ENCODE measurements at places on chromosomes 1 and 21. TPM values are rescaled to one million over a fixed set of nuclear protein-coding genes. Genes with fewer than 3 reads are reported as not detected.

DNA sequence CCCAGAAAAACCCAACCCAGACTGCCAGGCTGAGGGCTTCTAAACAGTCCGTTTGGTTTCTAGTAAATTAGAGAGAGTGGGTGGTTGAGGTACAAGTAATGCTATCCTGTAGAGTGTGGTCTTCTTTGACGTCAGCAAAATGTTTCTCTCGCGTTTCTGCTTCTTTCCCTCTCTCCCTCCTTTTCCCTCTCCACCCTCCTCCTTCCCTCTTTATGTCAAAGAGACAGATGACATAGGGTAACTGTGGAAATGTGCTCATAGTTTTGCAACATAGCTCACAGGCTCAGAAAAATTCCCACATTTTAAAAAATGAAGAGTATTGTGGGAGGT, 158.3 kb downstream of the TOMM20 start:
- peak; percentile 81 for DNase-seq

Gene PAPPA2
- total RNA-seq: under 0.01 TPM

Gene TBX19
- 0.29 TPM for total RNA-seq

GRCh38 chr21:33975548-33976081, 60.0 kb upstream of the ATP5PO start:
- peak; percentile 67 for DNase-seq

Gene B3GALT2
- 0.96 TPM for total RNA-seq

GRCh38 chr1:109905491-109905890, 5.2 kb upstream of the CSF1 start:
- DNase-seq: no peak

Gene OTUD3
- 3.1 TPM for total RNA-seq

Gene LRRC41
- 60.8 TPM for total RNA-seq

GRCh38 chr21:43771698-43772424, 4.2 kb downstream of the CSTB start:
- DNase-seq: peak; percentile 31

Gene UCK2
- 112 TPM for total RNA-seq

DNA sequence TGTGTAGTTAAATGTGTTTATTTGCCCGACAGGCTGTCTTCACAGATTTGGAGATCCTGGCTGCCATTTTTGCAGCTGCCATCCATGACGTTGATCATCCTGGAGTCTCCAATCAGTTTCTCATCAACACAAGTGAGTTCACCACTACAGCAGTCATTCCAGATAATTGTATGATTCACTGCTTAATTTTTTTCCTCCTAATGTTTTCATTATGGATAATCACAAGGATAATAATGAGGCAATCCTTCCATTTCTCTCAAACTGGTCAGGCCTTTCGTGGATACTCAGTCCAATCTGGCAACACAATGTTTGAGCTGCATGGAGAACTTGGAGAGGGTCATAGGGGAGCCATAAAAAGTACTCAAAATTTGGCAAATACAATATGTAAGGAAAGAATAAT, 168.3 kb upstream of the SGIP1 start:
- no peak for DNase-seq

DNA sequence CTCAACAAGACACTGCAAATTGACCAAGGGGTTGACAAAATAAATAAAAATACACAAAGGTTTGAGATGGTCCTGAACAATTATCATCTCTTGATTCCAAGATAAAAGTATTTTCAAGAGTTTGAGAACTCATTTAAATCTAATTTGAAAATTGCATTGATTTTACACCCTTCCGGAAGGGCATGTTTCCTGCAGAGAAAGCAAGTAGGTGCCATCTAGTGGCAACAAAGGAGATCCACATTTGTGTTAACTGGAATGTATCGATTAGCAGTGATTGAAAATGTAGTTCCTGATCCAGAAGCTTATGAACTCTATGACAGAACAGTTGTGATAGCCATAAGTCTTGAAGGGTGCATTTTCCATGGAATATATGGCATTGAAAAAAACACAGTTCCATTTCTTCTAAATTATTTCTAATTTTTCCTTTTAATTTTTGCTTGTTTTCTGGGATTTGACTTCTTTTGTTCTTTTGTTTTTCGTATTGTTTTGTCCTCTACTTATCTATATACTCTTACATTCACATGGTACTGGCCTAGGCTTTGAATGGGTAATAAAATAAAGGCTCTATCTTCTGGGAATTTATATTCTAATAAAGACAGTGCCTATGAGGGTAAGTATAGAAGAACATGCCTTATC, 143.7 kb downstream of the DNM3 start:
- DNase-seq: peak; percentile 30

DNA sequence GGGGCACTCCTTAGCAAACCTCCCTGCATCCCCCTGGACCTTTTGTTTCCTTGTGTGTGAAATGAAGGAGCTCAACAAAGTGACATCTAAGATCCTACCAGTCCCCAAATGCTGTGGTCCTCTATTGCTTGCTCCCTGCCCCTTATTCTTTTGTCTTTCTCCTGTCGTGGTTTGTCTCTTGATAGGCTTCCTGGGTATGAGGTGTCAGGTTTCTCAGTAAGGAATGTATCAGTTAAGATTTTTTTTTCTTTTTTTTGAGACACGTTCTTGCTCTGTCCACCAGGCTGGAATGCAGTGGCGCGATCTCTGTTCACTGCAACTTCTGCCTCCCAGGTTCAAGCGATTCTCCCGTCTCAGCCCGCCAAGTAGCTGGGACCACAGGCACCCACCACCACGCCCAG, 16.8 kb downstream of the CNIH3 start:
- peak; percentile 51 for DNase-seq

DNA sequence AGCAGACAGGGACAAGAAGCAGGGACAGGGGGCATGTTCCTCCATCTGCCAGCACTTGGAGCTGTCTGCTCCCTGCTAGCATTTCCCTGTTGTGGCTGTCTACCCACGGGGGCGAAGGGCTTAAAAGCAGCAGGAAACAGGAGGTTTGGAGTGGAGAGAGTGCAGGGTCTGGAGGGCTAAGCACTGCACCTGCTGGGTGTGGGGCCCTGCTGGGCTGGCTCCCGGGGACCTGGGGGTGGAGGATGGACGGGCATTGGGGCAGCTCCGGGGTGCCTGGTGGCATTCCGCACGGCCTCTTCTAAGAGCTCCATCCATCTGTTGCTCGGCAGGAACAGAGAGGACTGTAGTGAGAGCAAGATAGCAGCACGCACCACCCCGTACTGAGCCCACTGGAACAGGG, 21.2 kb downstream of the LRRC71 start:
- no peak for DNase-seq

GRCh38 chr1:197392541-197392940, 124.5 kb downstream of the CRB1 start:
- no peak for DNase-seq
